ENCODE measurements at places on chromosomes 12 and 14. TPM values are rescaled to one million over a fixed set of nuclear protein-coding genes. Genes with fewer than 3 reads are reported as not detected.

GRCh38 chr12:131672941-131673887, 37.7 kb upstream of the SFSWAP start:
- no peak for DNase-seq

- no peak for DNase-seq
These were observed 121.2 kb downstream of the ZNF664 start for GRCh38 chr12:124094188-124094587.

GRCh38 chr14:105547741-105548169, 21.4 kb downstream of the TMEM121 start:
- DNase-seq, result no peak

Gene TAS2R19
- 0.62 TPM for total RNA-seq

Gene SLC17A8
- not detected for total RNA-seq

- DNase-seq, result peak; percentile 40
These were observed 46.0 kb downstream of the FAM222A start for GRCh38 chr12:109759595-109759994.

DNA sequence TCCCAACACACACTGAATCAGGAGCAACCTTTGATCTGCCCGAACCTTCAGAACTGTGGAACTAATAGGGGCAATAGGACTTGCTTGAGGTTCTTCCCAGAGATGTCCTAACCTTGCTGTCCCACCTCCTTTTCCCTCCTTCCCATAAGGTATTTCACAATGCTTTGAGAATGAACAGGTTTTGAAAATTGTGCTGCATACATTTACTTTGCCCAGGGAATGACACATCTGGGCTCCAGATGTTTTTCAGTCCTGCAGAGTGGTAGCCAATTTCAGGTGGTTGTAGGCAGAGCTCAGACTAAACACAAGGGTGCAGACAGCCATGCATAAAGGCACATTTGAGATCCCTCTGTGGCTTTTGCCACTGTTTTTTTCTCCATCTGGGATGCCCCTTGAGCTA, 206.7 kb upstream of the PWP1 start:
- no peak for DNase-seq

Gene EML5
- 0.38 TPM for total RNA-seq

- no peak for DNase-seq
These were observed 12.5 kb downstream of the PAPOLA start for GRCh38 chr14:96514694-96515093.

Gene KIF21A
- 44.7 TPM for total RNA-seq

- DNase-seq, result no peak
These were observed 86.6 kb downstream of the FOXN4 start for GRCh38 chr12:109222496-109222895.

GRCh38 chr14:58978343-58978742, 210.1 kb upstream of the DAAM1 start:
- DNase-seq, result no peak

Gene CCDC198
- not detected for total RNA-seq

DNA sequence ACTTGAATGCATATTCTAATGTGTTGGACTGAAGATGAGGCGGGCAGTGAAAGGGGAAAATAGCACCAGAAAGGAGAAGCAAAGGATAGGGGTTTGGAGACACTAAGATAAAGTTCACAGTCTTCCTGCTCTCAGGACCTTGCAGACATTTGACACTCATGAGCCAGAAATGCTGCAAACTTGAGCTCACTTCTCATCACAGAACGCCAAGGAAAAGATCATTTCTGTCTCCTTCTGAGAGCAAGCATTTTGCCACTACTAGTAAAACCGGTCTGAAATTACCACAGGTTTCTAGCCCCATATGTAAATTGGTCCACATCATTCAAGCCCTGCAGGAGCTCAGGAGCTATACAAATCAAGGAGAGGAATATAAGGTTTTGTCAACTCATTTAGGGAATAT, 44.6 kb upstream of the ANO2 start:
- DNase-seq, result no peak

Gene ZC2HC1C
- 2.7 TPM for total RNA-seq

- DNase-seq, result no peak
These were observed 22.1 kb upstream of the BTBD6 start for GRCh38 chr14:105226198-105226597.

- DNase-seq, result no peak
These were observed 155.5 kb downstream of the PTPRO start for GRCh38 chr12:15477761-15478160.

GRCh38 chr12:95481072-95481471, 7.1 kb downstream of the METAP2 start:
- DNase-seq, result no peak

DNA sequence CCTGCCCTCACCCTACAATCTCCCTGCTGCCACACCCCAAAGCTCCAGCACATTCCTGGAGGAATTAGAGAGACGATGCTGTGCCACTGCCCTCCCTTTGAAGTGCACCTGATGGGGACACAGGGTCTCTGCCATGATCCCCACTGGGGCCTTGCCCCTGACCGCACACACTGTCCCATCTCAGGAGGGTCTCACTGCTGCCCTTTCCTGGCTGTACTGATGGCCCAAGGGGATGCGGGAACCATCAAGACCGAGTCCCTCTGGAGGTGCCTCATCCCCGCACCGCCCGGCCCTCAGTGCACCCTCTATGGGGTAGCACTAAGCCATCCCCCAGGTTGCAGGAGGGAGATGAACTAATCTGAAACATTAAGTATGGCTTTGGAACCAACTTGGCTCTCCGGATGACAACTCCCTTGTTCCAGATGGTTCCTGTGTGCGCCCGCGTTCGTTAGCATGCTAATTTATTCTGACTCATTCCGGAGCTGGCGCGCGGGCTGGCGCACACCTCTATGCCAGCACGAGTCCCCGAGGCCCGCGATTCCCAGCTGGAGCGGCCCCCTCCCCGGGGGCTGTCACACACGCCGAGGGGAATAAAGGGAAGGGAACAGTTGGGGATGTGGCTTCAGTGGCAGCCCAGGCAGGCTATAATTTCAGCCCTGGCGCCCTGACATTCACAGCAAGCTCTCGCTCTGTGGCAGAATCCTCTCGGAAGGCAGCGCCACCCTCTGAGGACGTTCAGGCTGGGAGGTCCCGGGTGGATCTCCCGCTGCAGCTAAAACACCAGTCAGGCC, 34.2 kb upstream of the C14orf180 start:
- peak; percentile 47 for DNase-seq

Gene CLEC9A
- total RNA-seq, result not detected

Gene OLR1
- not detected for total RNA-seq

DNA sequence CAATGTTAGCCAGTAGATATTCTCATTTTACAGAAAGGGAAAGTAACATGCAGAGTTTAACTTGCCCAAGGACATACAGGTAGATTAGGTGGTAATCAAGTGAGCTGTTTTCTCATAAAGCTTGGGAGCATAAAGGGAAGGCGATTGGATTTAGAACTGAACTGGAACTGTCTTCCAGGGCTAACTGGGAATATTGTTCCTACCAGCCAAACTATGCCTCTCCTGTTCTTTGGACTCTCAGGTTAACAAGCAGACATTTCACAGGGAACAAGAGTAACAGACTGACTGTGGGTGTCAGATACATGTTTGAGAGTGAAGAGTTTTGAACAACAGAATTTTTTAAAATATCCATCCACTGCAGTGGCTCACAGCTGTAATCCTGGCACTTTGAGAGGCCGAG, 15.6 kb downstream of the VCPKMT start:
- DNase-seq, result no peak

Gene MRPS35
- total RNA-seq, result 96.2 TPM

GRCh38 chr12:56336361-56337167, 2.1 kb upstream of the IL23A start:
- no peak for DNase-seq

Gene POU6F1
- 8.3 TPM for total RNA-seq
